ENCODE measurements at places on chromosomes 7 and 10.

DNA sequence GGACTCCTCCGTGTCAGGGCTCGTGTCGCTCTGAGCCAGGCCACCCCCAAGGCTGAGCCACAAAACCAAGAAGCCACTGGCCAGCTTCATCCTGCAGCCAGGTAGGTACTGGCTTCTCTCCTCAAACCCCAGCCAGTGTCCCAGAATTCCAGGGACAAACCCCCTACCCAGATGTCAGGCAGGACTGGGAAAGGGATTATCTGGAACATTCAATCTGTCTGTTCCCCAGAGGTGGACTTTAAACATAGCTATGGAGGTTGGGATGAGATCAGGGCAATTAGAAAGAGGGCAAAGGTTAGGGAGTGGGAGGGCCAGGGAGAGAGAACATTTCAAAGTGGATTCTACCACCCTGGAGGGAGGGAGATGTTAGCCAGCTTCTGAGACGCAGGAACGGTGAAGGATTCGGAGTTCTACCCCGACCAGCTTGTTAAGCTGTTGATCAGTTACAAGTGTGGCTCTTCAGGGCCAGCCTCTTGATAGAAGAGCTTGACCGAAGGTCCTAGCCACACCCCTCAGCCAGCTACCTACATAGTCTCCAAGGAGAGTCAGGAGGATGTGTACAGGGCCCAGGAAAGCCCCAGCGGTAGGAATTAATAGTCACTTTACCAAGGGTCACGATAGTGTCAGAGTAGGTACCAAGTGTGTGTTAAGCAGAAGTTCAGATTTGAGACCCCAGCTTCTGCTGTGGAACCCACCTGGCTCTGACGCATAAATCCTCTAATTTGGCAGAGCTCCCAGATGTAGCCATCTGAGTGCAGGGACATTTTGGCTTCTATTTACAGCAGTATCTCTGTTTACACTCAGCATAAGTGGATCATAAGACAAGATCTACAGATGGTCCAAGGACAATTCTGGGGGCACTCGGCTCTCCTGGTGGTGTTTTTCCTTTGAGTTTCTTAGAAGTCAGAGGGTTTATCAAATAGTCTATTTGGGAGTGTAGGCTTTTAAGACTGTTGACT, at the start of gene PLA2G12B:
Gene PLA2G12B, minus strand, starts transcription at position 211 of the 959 bp plus-strand sequence. Its CDS starts 121 bp downstream, at position 90.
- DNase-seq: no peak

GRCh38 chr10:101284101-101284743, 55.0 kb upstream of the LBX1 start:
- no peak for DNase-seq

DNA sequence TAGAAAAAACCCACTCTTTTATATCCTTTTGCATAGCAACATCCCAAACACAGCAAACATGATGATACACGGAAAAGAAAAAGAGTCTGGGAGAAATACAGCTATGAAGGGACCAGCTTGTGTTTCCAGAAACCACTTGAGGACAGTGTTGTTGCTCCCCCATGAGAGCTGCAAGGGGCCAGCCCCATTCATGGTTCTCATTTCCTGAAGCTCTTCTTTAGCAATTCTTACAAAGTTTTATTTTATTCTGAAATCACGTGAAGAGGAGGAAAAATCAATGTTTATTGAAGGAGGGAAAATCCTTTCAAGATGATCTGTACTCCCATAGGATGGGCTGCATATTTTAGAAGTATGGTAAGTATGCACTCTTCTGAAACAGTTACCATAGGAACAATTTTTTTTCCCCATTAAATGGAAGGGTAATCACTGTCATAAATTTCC, 17.5 kb upstream of the PRTFDC1 start:
- no peak for DNase-seq

- DNase-seq: no peak
These were observed 80.0 kb downstream of the RBM33 start for GRCh38 chr7:155724327-155725005.

All from NCI-H146 (cell line).